Activated T-helper 1 cell treated with Interleukin-2 at 50 U/mL for 16 hours (primary cell): ENCODE measurements at places on chromosomes 5 and 9.

DNA sequence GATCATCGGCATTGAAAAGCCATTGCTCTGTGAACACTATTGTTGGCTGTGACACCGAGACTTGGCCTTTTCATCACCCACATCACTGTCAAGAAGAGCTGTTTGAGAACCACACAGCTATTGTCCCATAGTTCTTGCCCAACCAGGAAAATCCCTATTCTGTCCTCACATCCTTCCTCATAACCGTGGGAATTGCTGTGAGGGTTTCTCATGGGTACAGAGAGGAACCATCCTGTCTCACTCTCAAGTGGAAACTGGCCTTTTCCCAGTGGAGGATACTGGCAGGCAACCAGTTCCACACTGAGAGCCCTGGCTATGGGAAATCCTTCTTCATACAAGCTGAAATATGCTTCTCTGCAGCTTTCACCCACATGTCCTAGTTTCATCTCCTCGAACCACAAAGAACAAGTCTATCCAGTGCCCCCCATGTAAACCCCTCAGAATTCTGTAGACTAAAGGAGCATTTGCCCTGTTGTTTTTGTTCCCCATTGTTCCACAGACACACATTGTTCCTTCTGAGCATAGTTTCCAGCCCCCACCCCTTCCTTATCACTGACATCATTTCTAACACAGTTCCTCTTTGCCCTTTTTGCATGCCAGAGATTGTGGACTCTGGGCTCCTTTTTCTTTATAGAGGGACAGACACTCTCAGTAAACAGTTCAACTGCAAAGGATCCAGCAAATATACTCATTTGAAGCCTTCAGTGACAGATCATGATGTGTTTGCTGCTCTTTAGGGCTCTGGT lies 57.8 kb upstream of the C5orf46 start:
- DNase-seq: no peak

- no peak for DNase-seq
Observed at GRCh38 chr5:128403333-128403732, 134.7 kb downstream of the FBN2 start.

GRCh38 chr5:142368529-142368928 lies 43.7 kb upstream of the SPRY4 start:
- no peak for DNase-seq

- DNase-seq: no peak
Observed at GRCh38 chr9:3509926-3510325, 15.9 kb downstream of the RFX3 start.

DNA sequence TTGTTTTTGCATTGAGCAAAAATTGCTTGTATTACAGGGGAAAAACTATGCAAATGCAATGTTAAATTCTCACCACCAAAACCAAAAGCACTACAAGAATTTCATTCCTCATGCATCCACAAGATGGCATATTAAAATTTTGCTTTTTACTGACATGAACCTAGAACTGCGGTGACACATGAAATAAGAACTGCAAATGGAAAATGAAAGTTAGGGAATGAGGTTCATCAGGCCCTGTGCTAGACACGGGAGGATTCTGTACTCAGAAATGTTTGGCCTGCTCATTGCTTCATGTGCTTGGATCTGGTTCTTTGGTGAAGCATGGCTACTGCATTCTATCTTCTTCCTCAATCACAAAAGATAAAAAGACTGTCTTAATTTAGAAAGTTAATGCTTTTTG lies 9.1 kb upstream of the RFK start:
- no peak for DNase-seq

GRCh38 chr5:58330781-58331180 lies 129.1 kb downstream of the PLK2 start:
- no peak for DNase-seq

GRCh38 chr5:122314036-122314435 lies 2.0 kb downstream of the SNCAIP start:
- DNase-seq: no peak

DNA sequence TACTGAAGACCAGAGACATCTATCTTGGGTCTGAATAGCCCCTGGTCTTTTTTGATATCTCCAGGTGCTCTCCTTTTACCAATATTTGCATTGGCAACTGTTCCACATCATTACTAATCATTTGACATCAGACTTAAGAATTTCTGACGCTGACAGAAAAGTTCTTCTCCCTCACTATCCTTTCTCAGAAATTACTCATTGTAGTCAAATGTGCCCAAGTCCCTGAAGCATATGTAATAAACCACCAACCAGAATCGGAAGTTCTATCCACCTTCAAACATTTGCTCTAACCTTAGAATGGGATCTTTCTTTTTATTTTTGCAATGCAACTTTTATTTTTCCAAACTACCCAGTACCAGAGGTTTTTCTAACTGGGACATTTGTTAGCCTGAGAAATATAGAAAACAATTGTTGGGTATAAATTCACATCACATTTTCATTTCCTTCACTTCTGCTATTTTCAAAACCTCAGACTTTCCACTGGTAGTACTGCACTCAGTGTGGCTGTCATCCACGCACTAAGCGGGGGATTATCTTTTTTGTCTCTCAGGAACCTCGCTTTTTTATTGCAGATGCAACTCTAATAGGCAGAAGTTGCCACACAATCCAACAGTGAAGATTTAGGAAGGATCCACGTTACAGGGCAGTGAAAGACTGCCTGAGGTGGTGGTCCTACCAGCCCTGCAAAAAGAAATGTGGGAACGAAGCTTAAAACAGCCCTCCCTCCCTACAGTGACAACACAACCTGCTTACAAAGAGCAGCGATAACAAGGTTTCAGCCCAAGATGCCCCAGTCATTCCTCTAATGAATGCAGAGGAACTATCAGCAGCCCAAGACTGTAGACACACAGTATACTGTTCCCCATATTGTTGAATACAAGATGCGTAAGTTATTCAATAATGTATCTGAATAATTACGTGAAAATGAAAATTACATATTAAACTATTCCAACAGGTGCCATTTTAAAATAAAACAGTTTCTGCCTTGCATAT lies 201.2 kb downstream of the EBF1 start:
- DNase-seq: no peak

GRCh38 chr5:124402144-124402581 lies 344.3 kb downstream of the ZNF608 start:
- DNase-seq: no peak

DNA sequence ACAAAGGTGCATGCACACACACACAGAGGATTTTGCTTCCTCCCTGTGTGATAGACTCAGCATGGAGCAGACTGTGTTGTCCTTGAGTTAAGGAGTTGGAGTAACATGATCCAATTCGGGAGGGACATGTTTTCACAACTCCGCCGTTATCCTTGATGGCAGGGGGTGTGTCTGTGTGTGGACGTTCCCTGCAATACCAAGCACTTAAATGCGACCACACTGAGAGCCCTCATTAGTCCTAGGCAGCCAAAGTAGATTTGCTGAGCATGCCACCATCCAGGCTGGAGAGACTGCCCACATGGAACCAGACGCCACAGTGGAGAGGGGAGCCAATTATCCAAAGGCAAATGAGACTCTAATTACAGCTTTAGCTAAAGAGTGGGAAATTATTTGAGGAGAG lies 140.1 kb downstream of the DOCK2 start:
- no peak for DNase-seq

DNA sequence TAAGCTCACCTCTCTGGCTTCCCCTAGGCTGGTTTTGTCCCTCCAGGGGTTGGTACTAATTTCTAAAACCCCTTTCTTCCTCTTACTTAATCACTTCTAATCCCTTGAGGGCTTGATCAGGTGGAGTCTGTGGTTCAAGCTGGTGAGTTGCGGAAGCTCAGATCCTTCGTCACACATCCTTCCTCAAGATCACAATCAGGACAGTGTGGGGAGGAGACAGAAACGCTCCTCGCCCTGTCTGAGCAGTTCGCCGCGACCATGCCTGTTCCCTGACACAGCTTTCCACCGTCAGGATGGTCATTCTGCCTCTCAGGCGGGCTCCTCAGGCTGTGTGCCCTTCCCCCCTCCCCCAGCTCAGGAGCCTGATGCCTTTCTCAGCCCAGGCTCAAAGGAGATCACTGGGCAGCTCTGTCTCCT lies 24.3 kb downstream of the CPLX2 start:
- peak; percentile 15 for DNase-seq

GRCh38 chr9:97638666-97639065 lies 5.0 kb downstream of the NCBP1 start:
- DNase-seq: no peak
